ENCODE measurements at places on chromosomes 7 and 10.

- no peak for DNase-seq
These were observed 117.9 kb downstream of the NPY start for GRCh38 chr7:24401628-24402593.

- no peak for DNase-seq
These were observed 5.5 kb upstream of the NAMPT start for GRCh38 chr7:106290319-106290718.

GRCh38 chr10:35083242-35083641 lies 6.9 kb downstream of the CUL2 start:
- DNase-seq: no peak

- DNase-seq: no peak
These were observed 117.0 kb downstream of the ALOX5 start for GRCh38 chr10:45491061-45491460.

DNA sequence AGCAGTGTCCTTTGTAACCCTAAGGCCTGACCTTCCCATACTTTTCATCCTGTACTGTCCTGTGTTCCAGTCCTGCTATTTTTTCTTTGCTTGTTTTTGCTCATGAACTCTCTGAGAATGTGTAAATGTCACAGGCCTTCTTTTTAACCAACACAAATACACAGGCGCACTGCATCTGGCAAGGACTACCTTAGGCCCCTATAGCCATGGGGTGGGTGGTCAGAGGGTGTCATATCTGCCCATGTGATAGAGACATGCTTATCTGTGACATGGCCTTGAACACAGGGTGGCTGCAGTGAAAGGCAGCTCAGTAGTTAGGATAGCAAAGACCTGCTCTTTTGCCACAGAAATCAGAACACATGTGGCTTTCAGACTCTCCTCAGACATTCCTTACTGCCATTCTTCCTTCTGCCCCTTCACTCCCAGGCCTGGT lies 3.9 kb upstream of the MBL2 start:
- no peak for DNase-seq

DNA sequence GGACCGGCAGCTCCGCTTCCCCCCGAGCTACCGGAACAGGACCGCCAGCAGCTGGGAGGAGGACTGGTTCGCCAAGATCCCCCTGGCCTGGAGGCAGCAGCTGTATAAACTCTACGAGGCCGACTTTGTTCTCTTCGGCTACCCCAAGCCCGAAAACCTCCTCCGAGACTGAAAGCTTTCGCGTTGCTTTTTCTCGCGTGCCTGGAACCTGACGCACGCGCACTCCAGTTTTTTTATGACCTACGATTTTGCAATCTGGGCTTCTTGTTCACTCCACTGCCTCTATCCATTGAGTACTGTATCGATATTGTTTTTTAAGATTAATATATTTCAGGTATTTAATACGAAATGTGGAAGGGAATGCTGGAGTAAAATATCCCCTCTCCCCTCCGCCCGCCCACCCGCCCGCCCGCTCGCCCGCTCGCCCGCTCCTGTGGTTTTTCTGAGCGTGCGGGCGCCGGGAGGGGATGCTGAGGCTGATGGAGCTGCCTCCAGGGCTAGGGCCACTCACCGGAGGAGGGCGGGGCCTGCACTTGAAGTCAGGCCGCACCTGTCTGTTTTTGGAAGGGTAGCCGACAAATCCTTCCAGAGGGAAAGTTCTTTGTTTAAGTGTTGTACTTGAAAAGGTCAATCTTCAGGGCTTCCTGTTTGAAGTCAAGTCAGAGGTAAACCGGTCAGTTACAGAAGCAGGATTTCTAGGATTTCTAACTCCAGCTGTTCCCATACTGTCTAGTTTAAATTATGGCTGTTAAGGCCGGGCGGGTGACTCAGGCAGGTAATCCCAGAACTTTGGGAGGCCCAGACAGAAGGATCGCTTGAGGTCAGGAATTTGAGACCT lies 30.5 kb downstream of the CHST12 start:
- DNase-seq: no peak

- no peak for DNase-seq
These were observed 9.0 kb upstream of the ARPC1B start for GRCh38 chr7:99365318-99366141.

GRCh38 chr7:79977481-79977880 lies 157.2 kb upstream of the GNAI1 start:
- DNase-seq: no peak

- no peak for DNase-seq
These were observed 4.7 kb downstream of the PLAC9 start for GRCh38 chr10:80137031-80137862.

DNA sequence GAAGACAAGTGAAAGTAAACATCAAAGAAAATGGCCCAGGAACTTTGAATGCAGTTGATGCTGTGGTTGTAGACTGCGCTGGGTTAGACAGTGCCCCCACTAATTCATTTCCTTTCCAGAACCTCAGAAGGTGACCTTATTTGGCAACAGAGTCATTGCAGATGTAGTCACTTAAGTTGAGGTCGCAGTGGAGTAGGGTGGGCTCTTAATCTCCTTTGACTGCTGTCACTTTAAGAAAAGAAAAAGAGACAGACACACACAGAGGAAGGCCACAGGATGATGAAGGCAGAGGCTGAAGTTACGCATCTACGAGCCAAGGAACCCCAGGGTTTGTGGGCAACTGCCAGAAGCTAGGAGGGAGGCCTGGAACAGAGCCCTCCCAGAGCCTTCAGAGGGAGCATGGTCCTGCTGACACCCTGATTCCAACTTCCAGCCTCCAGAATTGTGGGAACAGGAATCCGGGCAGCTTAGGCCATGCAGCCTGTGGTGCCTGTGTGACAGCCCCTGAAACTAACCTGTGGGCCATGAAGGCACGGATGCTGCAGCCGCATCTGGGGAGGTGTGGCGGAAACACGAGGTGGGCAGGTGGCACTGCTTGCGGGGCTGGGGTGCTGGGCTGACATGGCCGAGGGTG lies 107.6 kb downstream of the PRKAG2 start:
- no peak for DNase-seq

DNA sequence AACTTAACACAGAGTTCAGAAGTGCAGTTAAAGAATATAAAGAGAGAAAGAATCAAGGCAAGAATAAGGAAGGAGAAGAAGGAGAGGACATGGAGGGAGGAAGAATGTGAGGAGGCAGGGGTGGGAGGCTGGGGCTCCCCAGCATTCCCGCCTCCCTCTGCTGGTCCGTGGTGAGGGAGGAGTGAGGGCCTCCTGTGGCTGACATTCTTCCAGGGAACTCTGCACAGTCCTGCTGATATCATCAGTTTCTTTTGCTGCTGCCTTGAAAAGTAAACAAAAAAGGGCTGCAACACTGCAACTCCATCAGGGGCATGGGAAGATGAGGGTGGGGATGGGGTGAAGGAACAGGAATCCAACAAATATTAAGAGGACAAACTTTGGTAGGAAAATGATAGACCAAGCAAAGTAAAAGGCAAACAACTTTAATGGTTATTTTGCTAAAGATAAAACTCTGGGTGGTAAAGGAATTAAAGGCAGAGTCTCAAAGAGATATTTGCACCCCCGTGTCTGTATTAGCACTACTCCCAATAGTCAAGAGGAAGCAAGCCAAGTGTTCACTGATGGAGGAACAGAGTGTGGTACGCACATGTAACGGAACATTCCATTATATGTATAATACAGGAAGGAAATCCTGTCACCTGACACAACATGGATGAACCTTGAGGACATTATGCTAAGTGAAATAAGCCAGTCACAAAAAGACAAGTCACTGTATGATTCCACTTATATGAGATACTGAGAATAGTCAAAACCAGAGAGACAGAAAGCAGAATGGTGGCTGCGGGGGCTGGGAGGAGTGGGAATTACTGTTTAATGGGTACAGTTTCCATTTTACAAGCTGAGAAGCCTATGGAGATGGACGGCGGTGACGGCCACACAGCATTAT lies 8.0 kb upstream of the SPOCK2 start:
- DNase-seq: peak; percentile 53
